ENCODE measurements at places on chromosomes 7 and 10.

DNA sequence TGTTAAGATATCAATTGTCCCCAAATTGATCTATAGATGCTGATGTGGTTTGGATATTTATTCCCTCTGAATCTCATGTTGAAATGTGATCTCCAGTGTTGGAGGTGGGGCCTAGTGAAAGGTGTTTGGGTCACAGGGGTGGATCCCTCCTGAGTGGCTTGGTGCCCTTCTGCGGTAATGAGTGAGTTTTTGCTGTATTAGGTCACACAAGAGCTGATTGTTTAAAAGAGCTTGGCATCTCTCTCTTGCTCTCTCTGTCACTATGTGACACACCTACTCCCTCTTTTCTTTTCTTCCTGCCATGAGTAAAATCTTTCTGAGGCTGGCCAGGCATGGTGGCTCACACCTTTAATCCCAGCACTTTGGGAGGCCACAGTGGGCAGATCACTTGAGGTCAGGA is 98.2 kb upstream of the KAT6B start:
- DNase-seq: no peak

- no peak for DNase-seq
These were observed 45.9 kb downstream of the ASZ1 start for GRCh38 chr7:117381362-117381761.

DNA sequence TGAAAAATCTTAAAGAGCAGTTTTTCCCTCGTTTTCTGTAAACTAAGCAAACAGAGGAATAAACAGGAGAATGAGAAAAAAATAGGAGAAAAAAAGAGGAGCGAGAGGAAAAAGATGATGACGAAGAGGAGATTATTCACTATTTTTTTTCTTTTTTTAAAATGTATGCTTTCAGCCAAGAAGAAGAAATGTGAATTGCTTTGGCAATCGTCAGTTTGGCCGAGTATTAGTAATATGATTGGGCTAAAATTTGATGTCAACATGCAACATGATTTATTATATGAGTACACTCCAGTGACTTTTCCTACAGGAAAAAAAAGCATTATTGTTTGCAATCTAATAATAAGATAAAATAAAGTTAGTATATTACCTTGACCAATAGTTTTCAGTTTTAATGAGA is 26.3 kb downstream of the VWDE start:
- DNase-seq: no peak

GRCh38 chr10:10418387-10418786 is 599.3 kb upstream of the CELF2 start:
- DNase-seq: no peak

GRCh38 chr7:124275411-124275810 is 242.5 kb upstream of the TMEM229A start:
- DNase-seq: no peak

GRCh38 chr7:46035166-46035565 is 114.1 kb upstream of the IGFBP3 start:
- DNase-seq: no peak

- no peak for DNase-seq
These were observed 18.2 kb downstream of the HNRNPF start for GRCh38 chr10:43390759-43391158.

DNA sequence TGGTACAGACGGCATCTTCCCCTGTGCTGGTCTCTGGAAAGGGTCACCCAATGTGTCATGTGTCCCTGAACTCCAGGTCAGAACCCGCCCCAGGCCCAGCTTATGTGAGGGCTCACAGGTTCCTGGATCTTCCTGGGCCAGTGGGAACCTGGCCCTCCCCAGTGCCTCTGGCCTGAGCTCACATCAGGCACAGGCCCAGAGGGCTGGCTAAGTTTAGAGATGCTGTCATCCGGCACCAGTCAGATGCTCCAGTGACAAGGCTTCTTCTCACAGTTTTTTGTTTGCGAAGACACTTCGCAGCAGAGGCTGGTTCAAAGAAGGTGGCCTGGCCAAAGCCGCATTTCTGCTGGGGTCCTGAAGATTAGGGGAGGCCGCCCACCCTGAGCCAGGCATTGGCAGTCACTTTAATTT is 11.8 kb downstream of the CAMK2B start:
- no peak for DNase-seq

GRCh38 chr7:121307021-121307574 is 21.7 kb upstream of the WNT16 start:
- DNase-seq: peak; percentile 51

DNA sequence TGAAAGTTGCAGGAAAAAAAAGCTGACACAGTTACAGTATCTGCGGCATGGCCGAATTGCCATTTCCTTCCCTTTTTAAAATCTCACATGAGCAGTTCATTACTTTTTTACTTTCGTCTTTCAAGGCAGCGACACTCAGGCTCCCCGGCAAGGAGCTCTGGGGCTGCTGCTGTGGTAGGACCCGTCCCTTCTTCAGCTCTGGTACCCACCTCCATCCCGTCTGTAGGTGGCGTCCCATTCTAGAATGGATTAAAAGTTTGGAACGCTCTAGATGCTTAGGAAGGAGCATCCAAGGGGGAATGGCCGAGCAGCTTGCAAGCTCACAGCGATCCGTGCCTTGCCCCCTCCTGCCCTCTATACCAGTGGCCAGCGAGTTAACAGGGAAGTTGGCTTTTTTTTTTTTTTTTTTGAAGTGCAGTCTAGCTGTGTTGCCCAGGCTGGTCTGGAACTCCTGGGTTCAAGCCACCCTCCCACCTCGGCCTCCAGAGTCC is 22.8 kb upstream of the TTYH3 start:
- no peak for DNase-seq

DNA sequence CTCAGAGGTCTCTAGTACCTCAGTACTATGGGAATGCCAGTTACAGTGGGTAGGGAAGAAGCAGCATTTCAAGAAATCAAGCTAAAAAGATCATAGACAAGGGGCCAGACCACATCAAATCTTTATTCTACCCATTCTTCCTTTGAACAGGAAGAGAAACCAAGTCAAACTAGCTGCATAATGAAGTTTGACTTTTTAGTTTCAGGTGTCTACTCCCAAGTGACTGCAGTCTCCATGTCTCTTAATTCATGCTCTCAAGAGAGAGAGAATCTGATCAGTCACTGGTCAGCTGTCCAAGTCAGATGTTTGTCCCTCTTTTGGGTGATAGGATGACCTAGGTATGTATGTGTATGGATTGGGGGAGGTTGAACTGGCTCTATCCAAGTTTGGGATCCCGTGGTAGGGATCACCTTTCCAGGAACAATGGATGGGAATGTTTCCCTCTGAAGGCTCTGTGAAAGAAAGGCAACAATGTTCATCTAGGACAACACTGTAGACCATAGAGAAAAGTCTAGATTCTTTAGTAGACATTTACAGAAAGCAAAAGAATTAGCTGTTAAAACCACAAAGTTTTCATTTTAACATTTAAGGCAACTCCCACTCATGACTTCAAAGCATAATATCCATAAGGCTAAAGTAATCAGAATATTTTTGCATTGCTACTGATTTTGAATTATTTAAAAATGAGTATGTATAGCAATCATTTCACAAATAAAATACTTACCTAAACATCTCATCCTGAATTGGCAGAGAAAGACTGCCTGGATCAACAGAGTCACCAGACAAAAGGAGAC is 30.1 kb upstream of the PRTFDC1 start:
- no peak for DNase-seq

- DNase-seq: no peak
These were observed 3.1 kb downstream of the CSTF2T start for GRCh38 chr10:51696251-51696650.

DNA sequence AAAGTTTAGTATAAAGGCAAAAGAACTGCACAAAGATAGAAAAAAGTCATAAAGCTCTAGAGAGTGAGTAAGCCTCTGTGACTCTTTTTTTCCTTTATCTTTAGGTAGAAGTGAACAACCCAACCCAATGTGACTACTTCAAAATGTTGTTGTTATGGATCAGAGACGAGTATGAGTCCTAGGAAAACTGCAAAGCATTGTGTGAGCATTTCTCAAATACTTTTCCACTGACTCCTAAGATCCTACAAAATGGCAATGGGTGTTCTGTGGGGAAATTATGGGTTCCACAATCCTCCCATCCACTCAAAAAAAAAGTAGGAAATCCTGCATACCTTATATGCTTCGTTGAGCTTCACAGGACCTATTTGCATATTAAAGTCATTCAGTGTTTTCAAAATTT is 177.1 kb downstream of the DGKI start:
- DNase-seq: no peak

DNA sequence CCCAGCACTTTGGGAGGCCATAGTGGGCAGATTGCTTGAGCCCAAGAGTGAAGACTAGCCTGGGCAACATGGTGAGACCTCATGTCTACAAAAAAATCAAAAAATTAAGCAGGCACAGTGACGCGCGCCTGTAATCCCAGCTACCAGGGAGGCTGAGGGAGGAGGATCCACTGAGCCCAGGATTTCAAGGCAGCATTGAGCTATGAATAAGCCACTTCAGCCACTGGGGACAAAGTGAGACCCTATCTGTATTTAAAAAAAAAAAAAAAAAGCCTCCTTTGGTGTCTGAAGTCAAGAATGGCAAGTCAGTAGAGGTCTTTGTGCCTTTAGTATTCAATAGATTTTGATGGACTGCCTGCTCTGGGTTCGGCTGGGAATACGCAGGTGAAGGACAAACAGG is 85.7 kb downstream of the RALA start:
- no peak for DNase-seq

GRCh38 chr7:109637428-109637990 is 1067.8 kb downstream of the DNAJB9 start:
- no peak for DNase-seq

- no peak for DNase-seq
These were observed 359.5 kb upstream of the MGMT start for GRCh38 chr10:129107525-129107924.

DNA sequence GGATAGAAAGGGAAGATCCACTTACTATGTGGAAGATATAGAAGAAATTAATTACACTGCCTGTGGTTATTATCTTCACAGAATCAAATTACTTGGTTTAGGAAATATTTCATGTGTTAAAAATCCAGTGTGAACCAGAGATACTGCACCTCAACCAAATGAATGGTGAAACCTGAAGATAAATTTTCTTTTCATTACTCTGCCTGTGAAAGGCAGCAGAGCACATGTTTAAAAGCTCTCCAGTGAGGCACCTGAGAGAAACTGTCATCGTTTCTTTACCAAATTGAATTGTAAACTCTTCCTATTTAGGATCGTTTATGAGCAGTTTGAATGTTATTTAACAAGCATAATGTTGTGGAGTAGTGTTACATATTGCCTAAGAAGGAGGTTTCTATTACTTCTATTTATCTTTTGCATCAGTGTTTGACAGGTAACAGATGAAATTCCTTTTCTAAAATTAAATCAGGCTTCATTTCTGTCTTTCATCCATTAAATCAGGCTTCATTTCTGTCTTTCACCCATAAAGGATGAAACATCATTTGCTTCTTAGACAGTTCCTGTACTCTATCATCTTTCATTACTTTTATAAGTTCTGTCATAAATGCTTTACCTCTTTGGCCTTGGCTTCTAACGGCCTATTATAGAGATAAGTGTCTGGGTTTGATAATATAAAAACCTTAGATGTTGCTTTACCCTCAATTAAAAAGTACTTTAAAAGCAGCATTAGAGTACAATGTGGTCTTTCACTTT is 266.6 kb downstream of the NXPH1 start:
- DNase-seq: no peak

- DNase-seq: no peak
These were observed 133.5 kb downstream of the NRBF2 start for GRCh38 chr10:63266391-63267316.

DNA sequence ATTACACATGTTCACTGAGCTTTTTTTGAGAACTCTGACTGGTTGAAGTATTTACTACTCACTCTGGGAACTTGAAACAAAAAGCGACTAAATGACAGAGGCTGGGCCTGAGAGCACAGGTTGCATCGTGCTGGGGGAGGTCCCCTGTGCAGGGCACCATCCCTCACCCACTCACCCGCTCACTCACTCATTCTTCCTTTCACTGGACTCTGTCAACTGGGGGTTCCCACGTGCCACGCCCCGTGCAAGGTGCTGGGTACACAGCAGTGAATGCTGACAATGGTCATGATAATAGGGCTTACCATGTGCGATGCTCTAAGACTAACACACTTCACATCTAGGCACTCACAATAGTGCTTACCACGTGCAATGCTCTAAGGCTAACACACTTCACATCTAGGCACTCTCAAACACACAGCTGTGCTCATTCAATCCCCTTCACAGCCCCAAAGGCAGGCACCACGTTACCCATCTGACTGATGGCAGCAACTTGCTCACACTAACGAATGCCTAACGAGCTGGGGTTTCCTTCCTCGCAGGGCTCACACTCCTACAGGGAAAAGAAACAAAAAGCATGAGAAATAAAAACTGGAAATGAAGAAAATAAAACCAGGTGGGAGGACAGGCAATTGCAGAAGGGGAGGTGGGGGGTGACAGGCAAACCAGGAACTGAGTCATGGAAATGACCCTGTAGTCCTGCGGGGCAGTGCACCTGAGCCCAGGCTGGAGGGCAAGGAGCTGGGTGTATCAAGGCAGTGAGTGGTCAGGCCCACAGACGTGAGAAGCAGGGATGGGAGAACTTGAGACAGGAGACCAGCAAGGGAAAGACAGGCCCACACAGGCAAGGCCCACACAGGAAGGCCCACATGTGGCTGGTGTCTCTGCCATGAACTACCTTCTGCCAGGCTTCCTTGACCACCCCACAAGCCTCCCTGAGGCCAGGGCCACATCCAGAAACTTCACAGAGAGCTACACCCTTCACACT is 147.0 kb upstream of the FAM20C start:
- DNase-seq: no peak

DNA sequence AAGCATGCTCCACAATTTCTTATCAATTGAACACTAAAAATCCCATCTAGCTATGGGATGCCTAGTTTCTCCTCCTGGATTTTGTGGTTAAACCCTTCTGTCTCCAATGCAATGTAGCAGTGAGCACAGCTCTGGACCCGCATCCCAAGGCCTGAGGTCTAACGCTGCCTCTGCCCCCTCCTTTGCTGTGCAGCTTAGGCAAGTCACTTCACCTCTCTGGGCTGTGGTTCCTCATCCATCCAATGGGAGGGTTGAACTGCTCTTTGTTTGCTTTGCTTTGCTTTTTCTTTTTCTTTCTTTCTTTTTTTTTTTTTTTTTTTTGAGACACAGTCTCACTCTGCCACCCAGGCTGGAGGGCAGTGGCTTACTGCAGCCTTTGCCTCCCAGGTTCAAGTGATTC is 69.2 kb downstream of the PARP12 start:
- no peak for DNase-seq

DNA sequence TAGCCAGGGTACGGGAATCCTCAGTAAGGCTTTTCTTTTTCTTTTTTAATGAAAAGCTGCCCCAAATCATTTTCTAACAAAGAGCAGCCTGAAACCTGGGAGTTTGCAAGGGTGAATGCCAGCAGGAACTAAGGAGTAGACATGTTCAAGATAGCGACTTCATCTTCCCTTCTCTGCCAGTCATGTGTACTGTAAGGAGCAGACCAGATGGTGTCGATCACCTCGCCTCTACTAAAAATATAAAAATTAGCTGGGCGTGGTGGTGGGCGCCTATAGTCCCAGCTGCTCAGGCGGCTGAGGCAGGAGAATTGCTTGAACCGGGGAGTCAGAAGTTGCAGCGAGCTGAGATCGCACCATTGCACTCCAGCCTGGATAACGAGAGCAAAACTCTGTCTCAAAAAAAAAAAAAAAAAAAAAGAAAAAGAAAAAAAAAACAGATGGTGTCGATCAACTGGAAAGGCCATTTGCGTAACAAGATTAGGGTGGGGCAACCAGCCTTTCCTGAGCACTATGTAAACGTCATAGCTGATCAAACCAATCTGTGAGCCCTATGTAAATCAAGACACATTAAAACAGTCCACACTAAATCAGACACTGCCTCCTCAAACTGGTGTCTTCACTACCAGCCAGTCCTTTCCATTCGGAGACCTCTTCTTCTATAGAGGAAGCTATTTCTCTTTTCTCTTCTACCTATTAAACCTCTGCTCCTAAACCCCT is 33.8 kb downstream of the NOLC1 start:
- DNase-seq: no peak

- DNase-seq: no peak
These were observed 387.3 kb upstream of the NPVF start for GRCh38 chr7:25615593-25615992.

Data from epithelial cell of prostate (primary cell).